ENCODE measurements at places on chromosomes 6 and 20.

- no peak for DNase-seq
Measured at GRCh38 chr20:60361761-60362395, 403.7 kb downstream of the CDH26 start.

GRCh38 chr20:60063048-60063451, 104.8 kb downstream of the CDH26 start:
- DNase-seq = no peak

GRCh38 chr20:58209652-58210397, 18.6 kb downstream of the ANKRD60 start:
- DNase-seq = peak; percentile 89

GRCh38 chr6:62280099-62280498, 5.9 kb downstream of the KHDRBS2 start:
- no peak for DNase-seq

- no peak for DNase-seq
Measured at GRCh38 chr6:12353731-12354130, 63.6 kb downstream of the EDN1 start.

GRCh38 chr20:49508435-49509199, 26.1 kb upstream of the KCNB1 start:
- peak; percentile 52 for DNase-seq

DNA sequence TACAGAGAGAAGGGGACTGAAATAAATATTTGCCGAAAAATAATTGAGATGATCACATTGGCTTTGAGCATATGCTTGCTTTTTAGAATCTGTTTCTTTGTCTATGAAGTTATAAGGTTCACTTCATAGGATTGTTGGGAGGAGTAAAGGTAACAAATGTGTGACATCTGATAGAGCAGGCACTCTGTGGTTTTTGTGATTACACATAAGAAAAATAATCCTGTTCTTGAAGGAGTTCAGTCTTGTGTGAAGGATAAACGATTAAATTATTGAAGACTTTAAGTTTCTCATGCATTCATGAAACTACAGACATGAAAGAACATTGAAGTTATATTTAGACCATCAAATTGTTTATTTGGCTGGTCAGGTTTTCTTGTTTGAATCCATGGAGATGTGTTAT, 45.0 kb downstream of the QKI start:
- DNase-seq = no peak
